ENCODE measurements at places on chromosomes 5 and 9. TPM values are rescaled to one million over a fixed set of nuclear protein-coding genes. Genes with fewer than 3 reads are reported as not detected.

DNA sequence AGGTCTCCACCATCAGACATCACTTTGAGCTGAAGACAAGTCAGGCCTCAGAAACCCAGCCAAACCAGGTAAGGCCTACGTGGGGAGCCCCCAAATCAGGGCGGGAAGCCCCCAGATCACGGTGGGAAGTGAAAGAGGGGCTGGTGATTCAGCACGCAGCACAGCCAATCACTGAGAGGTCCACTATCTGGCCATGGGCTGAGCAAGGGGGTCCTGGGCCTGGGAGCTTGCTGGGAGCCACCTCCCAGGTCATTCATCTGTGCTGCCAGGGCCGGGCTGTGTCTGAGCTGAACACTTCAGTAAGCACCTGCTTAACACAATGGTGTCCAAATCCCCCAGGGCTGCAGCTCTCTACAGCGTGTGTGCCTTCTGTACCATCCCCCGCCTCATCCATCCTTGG, 15.5 kb downstream of the MED10 start:
- DNase-seq = no peak

GRCh38 chr9:16551692-16552091, 318.8 kb downstream of the BNC2 start:
- DNase-seq = no peak

EPB41L4A gene
- total RNA-seq = 31.1 TPM

CD180 gene
- total RNA-seq = 1.6 TPM

DNA sequence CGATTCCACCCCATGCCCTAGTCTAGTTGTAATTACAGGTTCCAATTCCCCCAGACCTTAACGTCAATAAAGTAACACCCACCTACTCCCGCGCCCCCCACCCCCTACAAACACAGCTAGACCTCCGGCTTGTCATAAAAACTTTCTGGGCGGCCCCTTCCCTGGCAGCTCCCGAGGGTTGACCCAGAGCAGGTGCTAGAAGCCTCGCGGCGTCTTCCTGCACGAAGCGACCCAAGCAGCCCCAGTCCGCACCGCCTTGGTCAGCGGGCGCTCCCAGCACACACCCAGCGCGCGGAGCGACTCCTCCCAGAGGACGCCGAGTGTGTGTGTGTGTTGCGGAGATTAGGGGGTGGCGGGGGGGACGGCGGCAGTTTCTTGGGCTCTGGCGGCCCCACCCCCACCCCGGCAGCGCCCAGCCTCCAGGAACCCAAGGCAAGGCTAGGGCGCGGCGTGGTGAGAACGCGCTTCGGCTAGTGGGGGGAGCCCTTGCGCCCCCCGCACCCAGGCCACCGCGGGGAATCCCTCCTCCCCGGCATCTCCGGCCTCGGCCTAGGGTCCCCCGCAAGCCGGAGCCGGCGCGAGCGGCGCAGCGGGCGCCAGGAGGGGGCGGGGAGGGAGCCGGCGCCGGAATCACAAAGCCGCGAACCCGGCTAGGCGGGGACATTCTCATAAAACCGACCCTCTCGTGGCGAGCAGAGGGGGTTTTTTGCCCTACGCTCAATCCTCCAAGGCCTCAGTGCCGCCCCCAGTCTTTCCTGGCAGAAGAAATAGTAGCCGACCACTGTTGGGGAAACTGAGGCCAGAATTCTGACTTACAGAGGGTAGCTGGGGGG, 2.2 kb downstream of the PCDH1 start:
- no peak for DNase-seq

- no peak for DNase-seq
Measured at GRCh38 chr9:99816392-99816791, 5.3 kb upstream of the NR4A3 start.

GRCh38 chr5:149700347-149700746, 29.8 kb upstream of the PPARGC1B start:
- DNase-seq = no peak

GRCh38 chr9:78370991-78371390, 74.1 kb downstream of the PSAT1 start:
- DNase-seq = no peak

ECM2 gene
- total RNA-seq = 17.6 TPM

CCDC180 gene
- 1.6 TPM for total RNA-seq

SLC6A3 gene
- 0.06 TPM for total RNA-seq

- no peak for DNase-seq
Measured at GRCh38 chr5:91328743-91329142, 54.4 kb downstream of the ARRDC3 start.

GRCh38 chr9:87875831-87876545, 6.7 kb upstream of the SPATA31E1 start:
- DNase-seq = no peak

FBN2 gene
- 6.9 TPM for total RNA-seq

DNA sequence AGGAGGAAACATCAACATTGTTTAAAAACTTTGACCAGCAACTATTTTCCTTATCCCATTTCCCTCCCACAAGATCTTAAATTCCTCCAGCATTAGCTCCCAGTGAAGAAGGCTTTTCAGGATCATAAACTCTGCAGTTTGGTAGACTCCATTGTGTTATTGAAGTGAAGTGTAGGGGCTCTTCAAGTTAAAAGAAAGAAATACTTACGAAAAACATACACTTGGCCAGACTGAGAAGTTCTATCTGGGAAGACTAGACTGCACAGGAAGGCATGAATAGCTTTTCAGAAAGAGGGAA, 22.3 kb downstream of the LIFR start:
- DNase-seq = no peak
